RKO (cell line): ENCODE measurements at places on chromosomes 13 and 19.

DNA sequence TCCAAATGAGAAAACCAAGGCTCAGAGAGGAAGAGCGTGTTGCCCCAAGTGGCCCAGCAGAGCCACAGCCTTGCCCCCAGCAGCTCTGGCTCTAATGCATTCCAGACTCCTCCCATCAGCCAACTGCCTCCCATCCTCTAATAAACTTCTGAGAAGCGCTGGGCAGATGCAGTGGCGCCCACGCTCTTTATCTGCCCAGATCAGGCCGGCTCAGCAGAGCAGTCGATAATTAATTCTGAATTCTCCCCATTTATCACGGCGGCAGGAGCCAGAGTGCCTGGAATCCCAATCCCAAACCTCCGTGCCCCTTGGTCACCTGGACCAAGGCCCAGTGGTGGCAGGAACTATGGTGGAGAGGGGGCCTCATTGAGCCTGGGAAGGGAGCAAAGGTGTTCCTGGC, 13.9 kb downstream of the TINCR start:
- DNase-seq = no peak

DNA sequence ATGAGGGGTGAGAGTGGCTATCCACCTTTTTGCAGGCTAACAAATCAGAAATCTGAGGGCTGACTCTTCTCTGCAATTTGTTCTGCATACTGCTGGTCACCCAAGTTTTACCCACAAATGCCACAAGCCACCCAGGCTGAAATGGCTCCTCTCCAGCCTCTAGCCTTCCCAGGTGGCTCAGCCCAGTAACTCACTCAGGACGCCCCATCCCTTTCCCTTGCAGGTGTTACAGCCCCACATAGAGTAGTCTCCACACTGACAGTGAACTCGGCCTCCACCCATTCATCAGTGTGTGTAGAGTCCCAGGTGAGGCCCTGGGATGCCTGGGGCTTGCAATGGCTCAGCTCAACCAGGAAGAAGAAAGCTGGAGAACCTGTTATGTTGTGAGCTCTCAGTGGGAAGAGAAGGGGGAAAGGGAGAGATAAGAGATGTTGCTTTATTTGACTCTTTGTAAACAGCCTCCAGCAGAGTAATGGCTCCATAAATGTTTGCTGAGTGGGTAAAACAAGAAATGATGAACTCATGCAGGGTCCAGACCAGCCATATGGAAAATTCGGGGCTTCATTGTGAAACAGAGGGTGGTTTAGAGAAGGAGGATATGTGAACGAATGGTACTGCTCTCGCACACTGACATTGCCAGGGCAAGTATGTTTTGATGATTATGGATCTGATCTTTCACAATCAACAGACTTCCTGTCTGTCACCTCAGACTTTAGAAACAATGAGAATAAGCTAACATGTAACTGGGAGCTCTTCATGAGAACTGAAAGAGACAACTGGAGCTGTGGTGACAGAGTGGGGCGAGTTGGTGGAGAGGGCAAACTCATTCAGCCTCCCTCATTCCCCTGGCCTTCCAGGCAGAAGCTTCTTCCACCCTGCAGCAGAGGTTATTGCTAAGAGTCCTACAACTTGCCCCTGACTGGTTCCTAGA, 74.2 kb upstream of the RFC3 start:
- DNase-seq = no peak

- DNase-seq = no peak
Observed at GRCh38 chr19:4113398-4114088, 10.4 kb downstream of the MAP2K2 start.

DNA sequence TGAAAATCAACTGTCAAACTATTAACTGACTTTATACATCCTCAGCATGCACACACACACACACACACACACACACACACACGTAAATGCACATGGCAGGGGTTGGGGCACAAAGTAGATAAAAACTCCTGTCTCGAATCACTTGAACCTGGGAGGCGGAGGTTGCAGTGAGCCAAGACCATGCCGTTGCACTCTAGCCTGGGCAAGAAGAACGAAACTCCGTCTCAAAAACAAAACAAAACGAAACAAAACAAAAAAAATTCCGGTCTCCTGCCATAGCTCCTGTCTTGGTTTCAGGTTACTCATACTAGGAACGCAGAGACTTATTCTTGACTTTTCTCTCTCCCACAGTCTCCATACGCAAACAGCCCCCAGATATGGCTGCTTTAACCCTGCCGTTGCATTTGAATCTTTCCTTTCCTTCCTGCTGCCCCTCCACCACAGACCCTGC, 148.9 kb downstream of the SHISA2 start:
- no peak for DNase-seq

- DNase-seq = no peak
Observed at GRCh38 chr19:6287269-6287885, 7.6 kb upstream of the MLLT1 start.
